CD4-positive, alpha-beta memory T cell (primary cell): ENCODE measurements at places on chromosomes 11 and 22.

DNA sequence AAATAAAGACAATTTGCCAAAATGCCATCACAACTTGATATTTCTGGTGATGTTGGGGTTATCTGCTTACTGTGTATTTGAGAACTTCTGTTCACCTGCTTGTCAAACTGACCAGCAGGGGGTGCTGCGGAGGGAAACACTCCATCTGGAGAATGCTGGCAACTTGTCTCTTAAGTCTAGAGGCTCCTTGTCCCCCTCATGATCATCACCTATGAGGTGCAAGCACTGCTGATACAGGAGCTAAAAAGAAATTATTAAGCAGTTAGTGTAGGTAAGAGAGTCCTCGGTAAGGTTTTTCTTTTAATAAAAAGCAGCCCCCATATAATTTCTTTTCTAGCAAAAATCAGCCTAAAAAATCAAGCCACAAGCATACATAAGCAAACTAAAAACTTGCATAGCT is 32.7 kb upstream of the GLYATL1B start:
- peak; percentile 63 for DNase-seq

GRCh38 chr11:125110506-125110905 is 920 bp downstream of the TMEM218 start:
- no peak for DNase-seq

DNA sequence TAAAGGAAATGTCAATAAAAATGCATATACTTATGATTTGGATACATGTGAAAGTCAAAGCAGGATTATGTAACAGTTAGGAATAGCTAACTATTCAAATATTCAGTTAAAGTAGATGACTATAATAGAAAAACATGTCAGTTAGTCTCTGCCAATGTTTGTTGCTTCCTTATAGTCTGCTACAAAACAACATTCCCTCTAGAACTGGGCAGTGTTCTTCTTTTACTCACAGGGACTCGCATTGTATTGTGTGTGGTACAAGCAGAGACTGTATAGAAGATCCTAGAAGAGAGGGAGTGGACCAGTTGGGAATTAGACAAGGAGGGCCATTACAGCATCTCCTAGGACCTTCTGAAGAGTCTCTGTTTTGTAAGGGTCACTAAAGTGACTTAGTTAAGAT is 10.6 kb downstream of the ACAT1 start:
- DNase-seq = no peak

DNA sequence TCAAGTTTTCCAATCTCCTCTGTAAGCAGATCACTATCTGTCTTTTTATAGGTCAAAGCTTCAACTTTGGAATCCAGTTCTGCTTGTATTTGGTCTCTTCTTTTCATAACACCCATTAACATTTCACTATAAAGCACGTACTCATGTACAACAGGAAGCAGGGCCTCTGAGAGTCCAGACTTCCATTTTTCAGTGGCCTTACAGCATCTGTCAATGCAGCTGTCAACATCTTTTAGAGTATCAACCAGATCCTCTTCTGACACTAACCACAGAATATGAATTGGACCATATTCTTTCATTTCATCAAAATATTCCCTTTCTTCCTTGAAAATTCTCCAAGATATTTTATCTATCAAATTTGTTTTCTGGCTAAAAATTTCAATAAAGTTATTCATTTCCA is 24.7 kb upstream of the SLN start:
- no peak for DNase-seq

DNA sequence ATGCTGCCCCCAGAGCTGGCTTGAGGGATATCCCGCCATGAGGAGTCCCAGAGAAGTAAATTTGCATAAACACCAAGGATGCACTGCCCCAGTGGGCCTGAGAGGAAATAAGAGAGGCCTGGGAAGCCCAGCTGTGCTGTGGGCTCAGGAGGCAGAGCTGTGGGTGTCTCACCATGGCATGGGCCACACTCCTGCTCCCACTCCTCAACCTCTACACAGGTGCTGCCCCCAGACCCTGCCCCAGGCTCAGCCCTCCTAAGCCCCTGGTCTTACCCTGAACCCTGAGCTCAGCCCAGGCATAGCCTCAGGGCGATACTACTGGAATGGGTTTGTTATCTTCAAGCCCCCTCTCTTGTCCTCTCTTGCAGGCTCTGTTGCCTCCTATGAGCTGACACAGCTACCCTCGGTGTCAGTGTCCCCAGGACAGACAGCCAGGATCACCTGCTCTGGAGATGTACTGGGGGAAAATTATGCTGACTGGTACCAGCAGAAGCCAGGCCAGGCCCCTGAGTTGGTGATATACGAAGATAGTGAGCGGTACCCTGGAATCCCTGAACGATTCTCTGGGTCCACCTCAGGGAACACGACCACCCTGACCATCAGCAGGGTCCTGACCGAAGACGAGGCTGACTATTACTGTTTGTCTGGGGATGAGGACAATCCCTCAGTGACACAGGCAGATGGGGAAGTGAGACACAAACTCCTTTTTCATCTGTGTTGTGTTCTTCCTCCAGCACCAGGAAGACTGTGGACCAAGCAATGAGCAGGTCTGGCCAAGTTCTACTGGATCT is 59.9 kb downstream of the GGTLC2 start:
- no peak for DNase-seq

DNA sequence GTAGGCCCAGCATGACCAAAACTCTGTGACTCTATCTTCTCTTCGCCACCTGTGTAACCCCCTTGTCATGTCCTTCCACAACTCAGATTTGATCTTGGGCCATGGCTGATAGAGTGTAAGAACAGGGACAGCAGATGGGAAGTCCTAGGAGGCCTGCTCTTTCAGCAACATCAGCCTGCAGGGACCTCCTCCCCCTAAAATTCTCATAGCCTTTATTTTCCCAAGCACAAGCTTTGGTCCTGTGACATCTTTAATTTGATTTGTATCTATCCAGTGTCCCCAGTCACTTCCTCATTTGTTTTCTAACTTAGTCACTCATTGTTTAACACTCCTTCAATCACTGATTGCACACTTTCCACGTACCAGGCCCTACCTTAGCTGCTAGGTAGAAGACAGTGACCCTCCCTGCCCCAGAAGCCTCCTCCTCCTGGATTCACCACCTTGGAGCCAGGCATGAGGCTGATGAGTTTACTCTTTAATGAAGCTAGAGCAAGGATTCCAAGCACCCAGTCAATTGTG is 5.3 kb downstream of the UBQLN3 start:
- DNase-seq = no peak

DNA sequence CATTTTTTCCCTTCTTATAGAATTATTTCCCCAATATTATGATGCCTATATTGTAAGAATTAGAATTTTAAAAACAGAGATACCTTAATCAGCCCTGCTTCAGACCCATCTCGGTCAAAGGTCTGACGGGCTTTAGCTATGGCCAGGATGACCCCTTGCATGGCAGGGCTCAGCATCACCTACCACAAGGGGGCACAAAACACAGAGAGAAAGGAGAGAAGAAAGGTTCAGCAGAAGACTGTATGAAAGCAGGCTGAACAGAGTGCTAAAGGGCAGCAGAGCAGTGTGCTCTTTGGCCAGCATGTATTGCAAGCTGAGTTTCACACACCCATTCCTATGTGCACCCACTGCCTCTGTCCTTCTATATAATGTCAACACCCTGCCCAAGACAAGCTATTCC is 26.8 kb downstream of the CLDN25 start:
- DNase-seq = no peak

DNA sequence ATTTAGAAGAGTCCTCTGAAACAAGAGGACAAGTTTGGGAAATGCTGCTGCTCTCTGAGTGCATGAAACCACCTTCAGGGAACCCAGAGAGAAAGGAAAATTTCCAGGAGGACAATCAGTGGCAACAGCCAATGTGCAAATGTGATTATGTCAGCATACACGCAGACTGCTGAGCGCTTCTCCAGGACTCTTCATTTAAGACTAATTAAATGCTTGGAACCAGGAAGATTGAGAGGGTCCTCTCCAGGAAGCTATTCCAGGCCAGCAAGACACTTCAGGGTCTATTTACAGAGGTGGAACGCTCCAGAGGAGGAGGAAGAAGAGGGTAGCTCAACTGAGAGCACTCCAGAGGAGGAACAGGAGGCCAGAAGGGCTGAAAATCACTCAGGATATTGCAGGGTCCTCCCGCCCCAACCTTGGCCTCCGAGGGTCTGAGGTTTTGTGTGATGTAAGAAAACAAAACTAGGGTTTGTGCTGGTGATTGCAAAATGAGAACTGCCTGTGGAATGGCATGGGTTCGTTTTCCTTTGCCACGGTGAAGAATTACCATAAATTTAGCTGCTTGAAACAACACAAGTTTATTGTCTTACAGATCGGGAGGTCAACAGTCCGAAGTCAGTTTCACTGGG is 14.1 kb upstream of the HTR3A start:
- DNase-seq = no peak

DNA sequence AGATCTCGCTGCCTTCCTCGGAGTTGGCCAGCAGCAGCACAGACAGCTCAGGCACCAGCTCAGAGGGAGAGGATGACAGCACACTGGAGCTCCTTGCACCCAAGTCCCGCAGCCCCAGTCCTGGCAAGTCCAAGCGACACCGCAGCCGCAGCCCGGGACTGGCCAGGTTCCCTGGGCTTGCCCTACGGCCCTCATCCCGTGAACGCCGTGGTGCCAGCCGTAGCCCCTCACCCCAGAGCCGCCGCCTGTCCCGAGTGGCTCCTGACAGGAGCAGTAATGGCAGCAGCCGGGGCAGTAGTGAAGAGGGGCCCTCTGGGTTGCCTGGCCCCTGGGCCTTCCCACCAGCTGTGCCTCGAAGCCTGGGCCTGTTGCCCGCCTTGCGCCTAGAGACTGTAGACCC is 6.4 kb downstream of the PLA2G3 start:
- no peak for DNase-seq

GRCh38 chr11:47258317-47258902 is 614 bp downstream of the NR1H3 start:
- DNase-seq = no peak

- no peak for DNase-seq
Observed at GRCh38 chr11:96107143-96107824, 183.4 kb upstream of the MTMR2 start.

DNA sequence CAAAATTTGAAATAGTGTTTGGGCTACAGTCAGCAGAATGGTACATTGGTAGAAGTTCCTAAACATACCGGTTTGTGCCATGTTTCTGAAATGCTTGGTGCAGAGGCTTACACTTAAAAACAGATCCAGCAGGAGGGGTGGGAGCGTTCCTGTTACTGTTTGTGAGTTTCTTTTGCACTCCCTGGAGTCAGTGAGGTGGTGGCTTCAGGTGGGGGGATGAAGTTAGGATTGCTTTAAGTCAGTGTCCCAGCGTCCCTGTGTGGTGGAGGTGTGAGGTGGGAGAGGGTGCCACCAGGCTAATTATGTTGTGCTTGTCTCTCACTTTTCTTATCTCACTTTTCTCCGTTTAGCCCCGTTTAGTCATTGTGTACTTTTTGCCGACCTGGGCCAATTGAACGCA is 9.7 kb downstream of the TNRC6B start:
- DNase-seq = no peak

GRCh38 chr11:60371386-60371785 is 6.9 kb upstream of the MS4A7 start:
- no peak for DNase-seq

- DNase-seq = no peak
Observed at GRCh38 chr11:107676336-107677057, 35.4 kb downstream of the SLN start.

GRCh38 chr11:22426915-22427314 is 88.7 kb downstream of the SLC17A6 start:
- no peak for DNase-seq

DNA sequence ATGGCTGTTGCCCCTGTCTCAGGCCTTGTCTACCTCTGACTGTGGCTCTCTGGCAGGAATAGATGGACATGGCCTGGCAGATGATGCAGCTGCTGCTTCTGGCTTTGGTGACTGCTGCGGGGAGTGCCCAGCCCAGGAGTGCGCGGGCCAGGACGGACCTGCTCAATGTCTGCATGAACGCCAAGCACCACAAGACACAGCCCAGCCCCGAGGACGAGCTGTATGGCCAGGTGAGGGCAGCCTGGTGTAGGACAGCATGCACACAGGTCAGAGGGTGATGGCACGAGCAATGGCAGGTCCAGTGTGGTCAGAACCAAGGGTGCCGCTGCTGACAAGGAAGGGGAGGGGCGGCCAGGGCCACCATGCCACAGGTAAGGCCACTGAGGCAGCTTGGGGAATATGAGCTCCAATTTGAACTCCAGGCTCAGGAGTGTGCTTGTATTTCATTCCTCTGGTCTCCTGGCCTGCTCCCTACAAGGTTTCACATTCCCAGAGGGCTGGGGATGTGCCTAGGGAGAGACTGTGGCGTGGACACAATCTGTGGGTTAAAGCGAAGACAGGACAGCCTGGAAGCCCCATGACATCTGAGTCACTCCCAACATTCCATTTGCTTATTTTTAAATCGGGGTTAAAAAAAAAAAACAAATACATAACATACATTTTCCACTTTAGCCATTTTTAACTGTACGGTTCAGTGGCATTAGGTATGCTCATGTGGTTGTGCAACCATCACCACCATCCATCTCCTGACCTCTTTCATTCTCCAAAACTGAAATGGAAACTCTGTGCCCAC is 562 bp downstream of the FOLR3 start:
- DNase-seq = no peak

DNA sequence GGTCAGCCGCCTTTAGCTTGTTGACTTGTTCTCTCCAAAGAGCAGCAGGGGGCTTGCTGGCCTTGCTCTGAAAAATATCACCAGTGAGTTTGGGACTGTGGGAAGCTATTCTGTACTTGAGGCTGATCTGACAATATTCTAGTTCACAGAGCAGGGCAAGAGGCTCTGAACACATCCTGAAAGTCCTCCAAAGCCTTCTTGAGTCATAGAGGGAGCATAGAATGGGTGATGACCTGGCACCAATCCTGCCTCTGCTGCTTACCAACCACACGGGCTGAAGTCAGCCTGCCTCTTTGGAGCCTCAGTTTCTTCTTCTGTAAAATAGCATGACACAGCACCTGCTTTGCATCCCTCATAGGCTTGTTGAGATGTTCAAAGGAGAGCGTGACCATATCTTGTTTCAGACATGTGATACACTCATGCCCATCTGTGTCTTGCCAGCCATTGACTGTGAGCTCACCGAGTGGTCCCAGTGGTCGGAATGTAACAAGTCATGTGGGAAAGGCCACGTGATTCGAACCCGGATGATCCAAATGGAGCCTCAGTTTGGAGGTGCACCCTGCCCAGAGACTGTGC is 96.6 kb downstream of the RRAS2 start:
- no peak for DNase-seq

DNA sequence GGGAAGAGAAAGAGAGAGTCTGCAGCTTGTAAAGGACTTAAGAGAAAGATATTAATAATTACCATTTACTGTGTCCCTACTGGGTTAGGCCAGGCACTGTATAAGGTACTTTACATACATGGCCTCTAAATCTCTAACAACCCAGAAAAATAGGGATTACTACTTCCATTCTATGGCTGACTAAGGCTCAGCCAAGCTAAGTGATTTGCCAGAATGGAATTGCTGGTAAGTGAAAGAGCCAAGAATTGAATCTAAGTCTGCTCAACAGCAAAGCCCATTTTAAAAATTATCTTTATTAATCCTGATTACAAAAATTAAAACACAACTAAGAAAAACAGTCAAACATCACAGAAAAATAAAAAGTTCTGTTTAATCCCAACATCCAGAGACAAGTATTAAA is 21.4 kb downstream of the XRRA1 start:
- DNase-seq = no peak
